ENCODE measurements at places on chromosomes 6 and 20.

DNA sequence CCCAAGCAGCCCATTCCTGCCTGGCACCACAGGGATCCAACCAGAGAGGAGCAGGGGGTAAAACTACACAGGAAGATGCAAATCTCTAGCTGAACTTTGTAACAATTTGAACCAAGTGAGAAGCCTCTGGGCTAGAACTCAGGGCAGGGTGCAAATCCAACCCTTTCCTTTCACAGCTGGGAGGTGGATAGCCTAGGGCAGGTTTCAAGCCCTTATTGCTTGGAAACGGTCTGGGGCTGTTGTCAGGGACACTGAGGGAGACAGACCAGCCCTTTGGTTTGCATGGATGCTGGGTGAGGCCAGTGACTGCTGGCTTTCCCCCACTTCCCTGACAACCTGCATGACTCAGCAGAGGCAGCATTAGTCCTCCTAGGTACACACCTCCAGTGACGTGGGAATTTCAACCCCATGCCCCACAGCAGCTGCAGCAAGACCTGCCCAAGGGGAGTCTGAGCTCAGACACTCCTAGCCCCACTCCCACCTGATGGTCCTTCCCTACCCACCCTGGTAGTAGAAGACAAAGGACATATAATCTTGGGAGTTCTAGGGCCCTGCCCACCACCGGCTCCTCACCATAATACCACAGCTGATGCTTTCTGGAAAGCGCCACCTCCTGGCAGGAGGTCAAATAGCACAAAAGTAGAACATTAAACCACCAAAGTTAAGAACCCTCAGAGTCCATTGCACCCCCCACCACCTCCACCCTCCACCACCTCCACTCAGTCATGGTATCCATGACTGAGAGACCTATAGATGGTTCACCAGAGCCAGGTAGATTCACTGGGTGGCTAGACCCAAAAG is 797.7 kb upstream of the MAN1A1 start:
- DNase-seq: no peak

GRCh38 chr6:144696610-144697368 is 411.7 kb downstream of the UTRN start:
- no peak for DNase-seq

GRCh38 chr6:159745081-159745480 is 16.8 kb upstream of the ACAT2 start:
- DNase-seq: no peak

- no peak for DNase-seq
Observed at GRCh38 chr6:208364-208763, 83.9 kb upstream of the DUSP22 start.

- DNase-seq: no peak
Observed at GRCh38 chr6:21893793-21894192, 300.2 kb downstream of the SOX4 start.

GRCh38 chr6:9647599-9647998 is 767.3 kb downstream of the TFAP2A start:
- no peak for DNase-seq

Data from activated CD4-positive, alpha-beta T cell treated with anti-CD3 and anti-CD28 coated beads, Interleukin-2, amount 50 U/mL, for 24 hours (primary cell).